ENCODE measurements at places on chromosomes 11 and 22. TPM values are rescaled to one million over a fixed set of nuclear protein-coding genes. Genes with fewer than 3 reads are reported as not detected.

GRCh38 chr22:28051787-28052356 is 132.8 kb upstream of the PITPNB start:
- peak; percentile 71 for DNase-seq

GRCh38 chr11:62911137-62912130 is 9.7 kb downstream of the CHRM1 start:
- no peak for DNase-seq

DNA sequence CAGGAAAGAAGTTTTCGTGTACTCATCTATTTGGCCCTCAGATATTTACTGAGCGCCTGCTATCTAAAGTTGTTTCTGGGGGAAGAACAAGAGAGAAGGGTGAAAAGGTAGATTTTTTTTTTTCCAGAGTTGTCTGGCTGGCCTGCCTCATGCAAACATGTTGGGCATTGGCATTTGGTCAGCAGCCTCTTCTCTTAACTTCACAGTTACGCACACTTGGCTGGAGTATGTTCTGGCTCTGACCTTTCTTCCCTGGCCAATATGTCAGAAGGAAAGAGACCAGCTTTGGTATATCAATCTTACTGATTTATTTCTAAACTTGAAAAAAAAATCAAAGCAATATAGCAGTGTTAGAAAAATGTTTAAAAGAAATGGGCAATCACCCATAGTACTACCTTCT is 54.2 kb upstream of the GRAMD1B start:
- DNase-seq = no peak

- DNase-seq = no peak
These were observed 30.2 kb downstream of the GGT5 start for GRCh38 chr22:24214467-24215285.

DNA sequence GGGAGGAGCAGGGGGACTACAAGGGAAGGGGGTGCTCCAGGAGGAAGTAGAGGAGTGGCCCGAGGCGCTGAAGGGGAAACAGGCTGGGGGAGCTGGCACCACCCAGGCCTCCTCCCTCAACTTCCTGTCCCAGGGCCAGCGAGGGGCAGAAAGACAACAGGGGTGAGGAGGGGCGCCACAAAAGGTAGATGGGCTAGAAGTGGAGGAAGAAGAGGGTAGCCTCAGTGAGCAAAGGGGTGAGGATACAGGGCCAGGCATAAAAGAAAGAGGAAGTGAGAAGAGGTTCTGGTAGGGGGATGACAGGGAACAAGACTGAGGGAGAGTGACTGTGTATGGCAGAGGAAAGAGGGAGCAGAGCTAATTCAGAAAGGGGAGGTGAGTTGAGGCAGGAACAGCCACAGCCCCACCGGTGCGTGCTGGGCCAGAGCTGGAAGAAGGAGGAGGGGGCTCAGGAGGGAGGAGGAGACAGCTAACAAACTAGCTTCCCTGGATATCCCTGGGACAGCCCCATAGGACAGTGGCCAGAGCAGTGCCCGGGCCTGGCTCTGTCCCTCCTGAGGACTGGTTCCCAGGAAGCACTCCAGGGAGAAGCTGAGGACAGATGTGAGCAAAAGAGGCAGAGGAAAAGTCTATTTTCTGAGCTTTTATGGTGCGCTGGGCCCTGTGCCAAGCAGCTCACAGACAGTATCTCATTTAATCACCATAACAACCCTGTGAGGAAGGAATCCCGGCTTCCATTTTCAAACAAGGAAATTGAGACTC is 8.5 kb downstream of the DCHS1 start:
- no peak for DNase-seq

GRCh38 chr11:69481393-69481844 is at the start of gene LINC01488:
Gene LINC01488 (plus strand): TSS chr11:69481663.
- DNase-seq = peak; percentile 53

DNA sequence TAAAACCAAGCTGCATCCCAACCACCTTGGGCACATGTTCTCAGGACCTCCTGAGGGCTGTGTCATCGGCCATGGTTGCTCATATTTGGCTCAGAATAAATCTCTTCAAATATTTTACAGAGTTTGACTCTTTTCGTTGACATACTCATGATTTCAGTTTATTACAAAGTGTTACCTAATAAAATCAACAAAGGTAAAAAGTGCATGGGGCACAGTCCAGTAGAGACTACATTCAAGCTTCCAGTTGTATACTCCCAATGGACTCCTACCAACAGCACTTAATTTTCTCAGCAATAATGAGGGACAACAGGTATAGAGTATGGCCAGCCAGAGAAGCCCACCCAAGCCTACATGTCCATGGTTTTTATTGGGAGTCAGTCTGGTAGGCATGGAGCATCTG is 347.9 kb upstream of the FAT3 start:
- DNase-seq = no peak

GRCh38 chr11:122601141-122602125 is 54.1 kb upstream of the UBASH3B start:
- no peak for DNase-seq

The RAB36 gene
- total RNA-seq = 1.8 TPM

The CHRM1 gene
- not detected for total RNA-seq

All from aorta (tissue), 5 donors.